ENCODE measurements at places on chromosomes 6 and 20. TPM values are rescaled to one million over a fixed set of nuclear protein-coding genes. Genes with fewer than 3 reads are reported as not detected.

DEFB123 gene
- not detected for total RNA-seq

COL11A2 gene
- 0.28 TPM for total RNA-seq

TAGAP gene
- not detected for total RNA-seq

ULBP2 gene
- 3.7 TPM for total RNA-seq

PCK1 gene
- total RNA-seq = not detected

RAET1L gene
- not detected for total RNA-seq

WFDC2 gene
- not detected for total RNA-seq

ZNF391 gene
- 1.1 TPM for total RNA-seq

ZMYND8 gene
- total RNA-seq = 59.4 TPM

SLC4A11 gene
- 14.9 TPM for total RNA-seq

ABHD16B gene
- total RNA-seq = not detected

PPP1R3D gene
- total RNA-seq = 10.9 TPM

GTF2H4 gene
- 26.4 TPM for total RNA-seq

RBM24 gene
- total RNA-seq = 3.4 TPM

RAD21L1 gene
- not detected for total RNA-seq

EMILIN3 gene
- 0.09 TPM for total RNA-seq

EDN3 gene
- total RNA-seq = not detected

KHDRBS2 gene
- total RNA-seq = not detected

CNKSR3 gene
- 15.5 TPM for total RNA-seq

SLC17A2 gene
- not detected for total RNA-seq

SRMS gene
- not detected for total RNA-seq

SLC17A4 gene
- total RNA-seq = not detected

ZSCAN23 gene
- 0.51 TPM for total RNA-seq

RNF144B gene
- 77.1 TPM for total RNA-seq

IP6K3 gene
- under 0.01 TPM for total RNA-seq

CLPSL1 gene
- not detected for total RNA-seq

CST3 gene
- total RNA-seq = 284 TPM

MRAP2 gene
- total RNA-seq = 3.1 TPM

TAF4 gene
- total RNA-seq = 3.6 TPM

RBPJL gene
- not detected for total RNA-seq

ZNF334 gene
- total RNA-seq = 0.34 TPM

TMEM217 gene
- total RNA-seq = 12.4 TPM

TMC2 gene
- not detected for total RNA-seq

CDK19 gene
- 10.7 TPM for total RNA-seq

SNRPB2 gene
- 55.8 TPM for total RNA-seq
